ENCODE measurements at places on chromosomes 4 and X.

GRCh38 chrX:65745992-65746391, 78.5 kb downstream of the MSN start:
- no peak for DNase-seq

DNA sequence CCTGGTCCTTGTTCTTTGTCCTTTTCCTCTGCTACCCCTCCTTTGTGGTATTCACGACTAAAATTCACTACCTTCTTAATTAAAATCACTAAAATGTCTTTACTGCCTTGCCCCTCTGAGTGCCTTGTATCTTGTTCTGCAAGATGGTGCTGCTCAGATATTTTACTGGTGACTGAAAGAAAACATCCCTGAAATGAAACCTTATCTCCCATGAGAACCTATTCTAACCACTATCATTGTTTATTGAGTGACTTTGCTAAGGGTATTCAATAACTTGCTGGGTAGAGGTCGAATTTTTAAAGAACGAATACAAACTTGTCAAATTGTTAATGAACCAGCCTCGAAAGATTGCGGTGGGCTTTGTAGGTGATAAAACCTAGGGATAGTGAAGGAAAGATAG, 52.8 kb downstream of the SPRY1 start:
- no peak for DNase-seq

DNA sequence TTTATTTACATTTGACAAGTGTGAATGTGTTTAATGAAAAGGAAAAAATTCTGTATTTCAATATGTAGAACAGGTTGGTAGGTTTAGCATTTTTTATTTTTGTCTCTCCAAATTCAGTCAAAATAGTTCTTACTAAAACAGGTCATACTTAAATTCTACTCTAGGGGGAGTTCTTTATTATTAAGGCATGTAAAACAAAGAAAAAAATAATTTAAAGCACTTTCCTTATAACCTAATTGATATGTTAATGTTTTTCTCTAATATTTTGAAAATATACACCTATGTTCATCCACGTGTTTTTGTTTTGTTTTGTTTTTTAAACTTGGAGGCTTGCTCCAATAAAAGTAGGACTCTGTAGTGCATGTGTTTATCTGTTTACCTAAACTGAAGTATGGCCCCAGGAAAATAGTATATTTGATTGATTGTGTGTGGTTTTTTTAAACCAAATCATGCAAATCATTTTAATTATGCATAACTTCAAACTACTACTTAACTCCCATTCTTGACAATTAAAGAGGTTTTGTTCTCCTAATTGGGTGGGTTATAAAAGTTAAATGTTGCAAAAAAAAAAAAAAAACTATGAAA, 562.7 kb downstream of the RPA4 start:
- no peak for DNase-seq

DNA sequence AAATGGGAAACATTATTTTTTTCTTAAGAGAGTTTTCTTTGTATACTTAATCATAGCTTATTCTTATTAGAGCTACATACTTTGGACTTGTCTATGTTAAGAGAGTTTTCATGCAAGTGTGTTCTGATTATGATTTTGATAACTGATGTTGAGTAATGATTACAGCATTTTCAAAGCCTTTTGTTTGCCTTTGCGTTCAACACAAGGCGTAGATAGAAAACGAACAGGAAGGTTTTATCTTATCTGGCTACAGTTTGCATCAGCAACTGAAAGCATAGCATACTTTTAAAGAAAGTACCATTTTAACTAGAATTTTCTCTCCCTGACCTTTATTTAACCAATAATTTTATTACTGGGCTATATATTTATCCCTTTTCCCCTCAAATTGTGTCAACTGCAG, 51.6 kb upstream of the PDLIM5 start:
- no peak for DNase-seq

GRCh38 chr4:145934434-145935047, 4.1 kb downstream of the ZNF827 start:
- no peak for DNase-seq

All from WTC11 (cell line).